ENCODE measurements at places on chromosomes 5 and 9. TPM values are rescaled to one million over a fixed set of nuclear protein-coding genes. Genes with fewer than 3 reads are reported as not detected.

Gene ZDHHC11
- total RNA-seq, result 7.5 TPM

Gene HSPA9
- total RNA-seq, result 245 TPM

Gene DMRT2
- total RNA-seq, result 0.64 TPM

Gene LCP2
- total RNA-seq, result 1.5 TPM

Gene PCDHGB3
- 6.0 TPM for total RNA-seq

Gene C9
- 5.6 TPM for total RNA-seq

Gene ZNF367
- 7.0 TPM for total RNA-seq

Gene PCDHA1
- not detected for total RNA-seq

Gene PDE8B
- total RNA-seq, result 1.5 TPM

DNA sequence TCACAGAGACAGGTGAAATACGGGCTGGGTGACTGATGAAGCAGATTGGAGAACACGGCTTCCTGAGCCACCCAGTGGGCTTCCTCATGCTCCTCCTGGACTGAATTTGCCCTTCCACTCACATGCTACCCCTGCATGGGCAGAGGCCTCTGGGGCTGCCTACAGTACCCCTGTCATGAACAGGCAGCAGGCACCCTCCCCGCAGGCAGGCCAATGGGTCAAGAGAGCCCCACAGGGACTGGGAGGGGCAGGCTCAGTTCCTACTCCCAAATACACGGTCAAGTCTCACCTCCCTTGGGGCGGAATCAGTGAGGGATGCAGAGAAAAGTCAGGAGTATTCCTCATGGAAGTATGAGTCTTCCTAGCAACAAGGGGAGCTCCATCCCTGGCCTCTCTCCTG is 48.6 kb upstream of the ZBTB43 start:
- no peak overlapping the region for H3K27ac ChIP-seq
- DNase-seq, result no peak
- no peaks in the 10 kb centered on the region for H3K36me3 ChIP-seq
- H3K27me3 ChIP-seq, result peaks cover 12% of the 10 kb centered on the region
- peaks cover 8% of the 10 kb centered on the region for H3K4me1 ChIP-seq

GRCh38 chr9:94746541-94747370 is 20.3 kb downstream of the AOPEP start:
- H3K27ac ChIP-seq, result no peak overlapping the region
- no peaks in the 10 kb centered on the region for H3K36me3 ChIP-seq
- no peak for DNase-seq
- H3K4me3 ChIP-seq, result no peak overlapping the region

DNA sequence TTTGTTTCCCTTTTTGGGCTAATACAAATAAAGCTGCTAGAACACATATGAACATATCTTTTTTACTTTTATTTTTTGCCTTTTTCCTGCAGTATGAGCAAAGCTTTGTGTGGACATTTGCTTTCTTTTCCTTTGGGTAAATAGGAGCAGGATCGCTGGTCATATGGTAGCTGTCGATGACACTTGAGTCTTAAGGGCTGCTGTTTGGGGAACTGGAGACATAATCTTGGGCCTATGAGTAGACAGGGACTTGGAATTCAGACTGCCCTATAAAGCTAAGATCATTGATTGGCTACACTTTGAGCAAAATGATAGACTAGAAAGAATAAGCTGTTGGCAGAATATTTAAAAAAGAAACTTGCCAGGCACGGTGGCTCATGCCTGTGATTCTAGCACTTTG is 60.9 kb upstream of the ABL1 start:
- no peak for DNase-seq
- H3K27me3 ChIP-seq, result no peaks in the 10 kb centered on the region
- peaks cover 5% of the 10 kb centered on the region for H3K4me1 ChIP-seq
- no peak overlapping the region for H3K27ac ChIP-seq
- H3K4me3 ChIP-seq, result no peak overlapping the region
- no peaks in the 10 kb centered on the region for H3K36me3 ChIP-seq

- peak overlapping the region; percentile 17 for H3K4me3 ChIP-seq
- no peak overlapping the region for H3K27ac ChIP-seq
- peaks cover 12% of the 10 kb centered on the region for H3K4me1 ChIP-seq
- no peak for DNase-seq
- H3K36me3 ChIP-seq, result no peaks in the 10 kb centered on the region
Measured at GRCh38 chr5:139460455-139460854, 2.1 kb downstream of the ECSCR start.

DNA sequence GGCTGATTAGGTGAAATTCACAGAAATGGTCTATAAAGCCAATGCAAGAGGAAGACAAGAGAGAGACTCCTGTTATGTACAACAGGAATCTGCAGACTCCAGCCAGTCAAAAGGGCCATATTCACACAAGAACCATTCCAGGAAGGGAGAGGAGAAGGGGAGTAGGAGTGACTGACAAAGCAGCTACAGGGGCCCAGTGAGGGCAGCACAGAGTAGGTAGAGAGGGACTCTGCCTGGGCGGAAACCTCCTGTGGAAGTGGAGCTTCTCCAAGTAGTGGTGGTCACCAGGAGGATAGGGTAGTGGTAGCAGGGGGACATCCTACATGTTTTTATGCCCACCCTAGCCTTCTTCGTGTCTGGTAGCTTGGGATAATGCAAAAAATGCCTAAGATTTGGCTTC is 667.3 kb downstream of the ACTL7B start:
- no peaks in the 10 kb centered on the region for H3K27me3 ChIP-seq
- no peaks in the 10 kb centered on the region for H3K36me3 ChIP-seq
- no peak for DNase-seq
- no peak overlapping the region for H3K4me3 ChIP-seq
- H3K4me1 ChIP-seq, result peaks cover 17% of the 10 kb centered on the region
- no peak overlapping the region for H3K27ac ChIP-seq

DNA sequence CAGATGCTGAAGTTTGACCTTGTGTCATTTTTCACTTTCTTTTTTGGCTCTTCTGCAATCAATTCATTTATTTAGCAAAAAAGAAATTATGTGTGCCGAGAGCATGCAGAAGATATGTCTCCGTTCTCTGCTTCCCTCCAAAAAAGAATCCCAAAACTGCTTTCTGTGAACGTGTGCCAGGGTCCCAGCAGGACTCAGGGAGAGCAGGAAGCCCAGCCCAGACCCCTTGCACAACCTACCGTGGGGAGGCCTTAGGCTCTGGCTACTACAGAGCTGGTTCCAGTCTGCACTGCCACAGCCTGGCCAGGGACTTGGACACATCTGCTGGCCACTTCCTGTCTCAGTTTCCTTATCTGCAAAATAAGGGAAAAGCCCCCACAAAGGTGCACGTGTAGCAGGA is 2.4 kb downstream of the FGFR4 start:
- no peaks in the 10 kb centered on the region for H3K36me3 ChIP-seq
- peaks cover 6% of the 10 kb centered on the region for H3K27me3 ChIP-seq
- DNase-seq, result no peak
- H3K4me3 ChIP-seq, result no peak overlapping the region

GRCh38 chr5:65481635-65482295 is at the start of gene ADAMTS6:
Gene ADAMTS6 (minus strand): TSS chr5:65481920. CDS start chr5:65473673, 8,247 bp downstream.
- H3K27ac ChIP-seq, result peak within 1 kb of the TSS; percentile 80
- peaks cover 29% of the 10 kb centered on the region for H3K4me1 ChIP-seq
- peak; percentile 94 for DNase-seq
- H3K4me3 ChIP-seq, result peak within 1 kb of the TSS; percentile 58
- no peaks in the 10 kb centered on the region for H3K27me3 ChIP-seq
- H3K36me3 ChIP-seq, result no peaks in the 10 kb centered on the region

GRCh38 chr5:12313602-12314001 is 409.4 kb upstream of the CTNND2 start:
- H3K36me3 ChIP-seq, result no peaks in the 10 kb centered on the region
- H3K27ac ChIP-seq, result no peak overlapping the region
- no peak for DNase-seq
- H3K4me1 ChIP-seq, result no peaks in the 10 kb centered on the region
- no peak overlapping the region for H3K4me3 ChIP-seq
- H3K27me3 ChIP-seq, result no peaks in the 10 kb centered on the region

DNA sequence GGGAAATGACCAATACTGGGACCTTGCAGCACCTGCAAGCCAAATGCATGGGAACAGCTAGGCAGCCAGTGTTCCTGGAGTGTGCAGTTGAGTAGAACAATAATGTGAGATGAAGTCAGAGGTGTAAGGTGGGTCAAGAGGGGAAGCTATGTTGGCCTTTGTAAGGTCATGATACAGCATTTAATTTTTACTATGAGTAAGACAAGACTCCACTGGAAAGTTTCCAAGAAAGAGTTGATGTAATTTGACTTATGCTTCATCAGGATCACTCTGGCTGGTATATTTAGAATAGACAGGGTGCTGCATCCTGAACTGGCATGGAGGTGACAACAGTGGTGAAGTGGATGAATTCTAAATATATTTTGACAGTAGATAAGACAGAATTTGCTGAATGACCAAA is 744.8 kb downstream of the KCTD16 start:
- no peaks in the 10 kb centered on the region for H3K4me1 ChIP-seq
- no peaks in the 10 kb centered on the region for H3K27me3 ChIP-seq
- no peaks in the 10 kb centered on the region for H3K36me3 ChIP-seq
- no peak overlapping the region for H3K27ac ChIP-seq
- H3K4me3 ChIP-seq, result no peak overlapping the region

DNA sequence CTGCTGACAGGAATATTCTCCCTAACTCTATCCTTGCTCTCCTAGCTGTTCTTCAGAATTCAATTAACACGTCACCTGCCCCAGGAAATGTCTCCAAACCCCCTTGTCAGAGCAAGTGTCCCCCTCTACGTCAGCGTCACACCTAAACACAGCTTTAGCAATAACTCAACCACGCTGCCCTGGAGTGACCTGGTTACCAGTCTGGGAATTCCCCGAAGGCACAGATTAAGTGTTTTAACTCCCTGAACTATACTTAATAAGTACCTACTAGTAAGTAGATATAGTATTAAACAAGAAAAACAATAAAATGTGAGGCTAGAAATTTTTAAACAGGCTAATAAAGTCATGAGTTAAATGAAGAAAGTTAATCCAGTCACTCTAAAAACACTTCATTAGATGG is 78.4 kb downstream of the FANCC start:
- no peak for DNase-seq
- no peaks in the 10 kb centered on the region for H3K27me3 ChIP-seq
- H3K27ac ChIP-seq, result no peak overlapping the region
- no peak overlapping the region for H3K4me3 ChIP-seq
- no peaks in the 10 kb centered on the region for H3K4me1 ChIP-seq

DNA sequence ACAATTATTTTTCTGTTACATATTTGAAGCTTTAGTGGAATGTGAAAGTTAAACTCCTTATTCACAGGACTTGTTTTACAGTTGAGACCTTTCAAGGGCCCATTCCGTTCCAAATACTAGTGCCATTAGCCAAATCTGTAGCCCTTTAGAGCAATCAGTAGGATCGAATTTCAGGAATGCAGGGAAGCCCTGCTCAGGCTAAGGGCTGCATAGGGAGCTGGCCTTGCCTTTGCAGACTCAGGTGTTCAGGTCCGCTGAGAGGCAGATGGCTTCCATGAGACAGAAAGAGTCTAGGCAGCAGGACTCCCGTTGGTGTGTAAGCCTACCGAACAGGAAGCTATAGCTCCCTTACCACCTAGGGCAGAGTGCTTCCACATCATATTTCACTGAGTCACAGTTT is 150.1 kb upstream of the SLC27A6 start:
- H3K4me3 ChIP-seq, result no peak overlapping the region
- no peak overlapping the region for H3K27ac ChIP-seq
- DNase-seq, result no peak
- no peaks in the 10 kb centered on the region for H3K36me3 ChIP-seq
- no peaks in the 10 kb centered on the region for H3K27me3 ChIP-seq

DNA sequence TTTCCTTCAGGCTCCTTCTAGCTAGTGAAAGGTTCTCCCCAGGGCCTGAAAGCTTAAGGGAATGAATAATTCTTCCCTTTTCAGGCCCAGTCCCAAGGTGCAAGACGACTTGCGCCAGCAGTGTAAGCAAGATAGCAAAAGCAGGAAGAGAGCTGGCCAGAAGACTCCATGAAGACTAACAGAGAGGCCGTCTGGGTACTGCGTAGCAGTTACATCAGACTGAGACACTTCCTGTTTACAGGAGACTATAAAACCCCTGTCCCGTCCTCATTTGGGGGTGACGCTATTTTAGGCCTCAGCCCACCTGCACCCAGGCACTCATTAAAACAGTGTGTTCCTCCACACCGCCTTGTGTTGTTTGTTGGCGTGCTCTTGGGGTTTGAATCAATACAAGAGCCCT is 90.7 kb upstream of the MOCS2 start:
- H3K27ac ChIP-seq, result no peak overlapping the region
- H3K27me3 ChIP-seq, result no peaks in the 10 kb centered on the region
- no peak for DNase-seq
- H3K4me1 ChIP-seq, result no peaks in the 10 kb centered on the region
- no peaks in the 10 kb centered on the region for H3K36me3 ChIP-seq

- no peak for DNase-seq
- H3K4me1 ChIP-seq, result no peaks in the 10 kb centered on the region
- H3K36me3 ChIP-seq, result peaks cover 78% of the 10 kb centered on the region
- no peak overlapping the region for H3K27ac ChIP-seq
Measured at GRCh38 chr5:14374100-14374499, 207.5 kb upstream of the OTULINL start.

GRCh38 chr5:159459951-159460538 is 129.8 kb upstream of the IL12B start:
- no peak for DNase-seq
- H3K4me1 ChIP-seq, result peaks cover 31% of the 10 kb centered on the region
- H3K27ac ChIP-seq, result no peak overlapping the region
- no peak overlapping the region for H3K4me3 ChIP-seq
- H3K36me3 ChIP-seq, result no peaks in the 10 kb centered on the region
- no peaks in the 10 kb centered on the region for H3K27me3 ChIP-seq

GRCh38 chr5:123263859-123264258 is 159.3 kb downstream of the CEP120 start:
- no peak overlapping the region for H3K4me3 ChIP-seq
- no peak for DNase-seq
- no peaks in the 10 kb centered on the region for H3K36me3 ChIP-seq
- peaks cover 10% of the 10 kb centered on the region for H3K4me1 ChIP-seq

DNA sequence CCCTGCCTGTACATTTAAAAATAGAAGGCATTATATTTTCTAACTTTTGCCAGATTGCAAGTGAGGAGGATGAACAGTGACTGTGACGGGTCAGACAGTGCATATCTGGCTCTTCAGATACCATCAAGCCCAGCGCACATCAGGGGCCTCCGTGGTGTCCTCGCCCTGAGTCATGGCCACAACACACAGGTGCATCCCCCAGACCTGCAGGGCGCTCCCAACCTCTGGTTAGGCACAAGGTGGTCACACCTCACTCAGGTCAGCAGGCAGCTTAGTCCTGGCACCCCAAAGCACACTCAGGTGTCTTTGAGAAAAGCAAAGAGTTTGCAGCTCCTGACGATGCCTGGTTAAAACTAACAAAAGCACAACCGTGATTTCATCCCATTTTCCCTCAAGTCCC is 28.6 kb downstream of the IRX2 start:
- no peaks in the 10 kb centered on the region for H3K36me3 ChIP-seq
- H3K27me3 ChIP-seq, result no peaks in the 10 kb centered on the region
- no peak overlapping the region for H3K4me3 ChIP-seq
- no peak overlapping the region for H3K27ac ChIP-seq
- H3K4me1 ChIP-seq, result no peaks in the 10 kb centered on the region
- DNase-seq, result no peak
